Lung microvascular endothelial cell (primary cell): ENCODE measurements at places on chromosomes 2 and 18. TPM values are rescaled to one million over a fixed set of nuclear protein-coding genes. Genes with fewer than 3 reads are reported as not detected.

PLCD4 gene
- total RNA-seq: 0.40 and 1.7 TPM in 2 replicates

CHST9 gene
- not detected in 2 replicates for total RNA-seq

TMEM182 gene
- total RNA-seq: 0.44 and 0.60 TPM in 2 replicates

GKN2 gene
- not detected in 2 replicates for total RNA-seq

IL37 gene
- not detected in 2 replicates for total RNA-seq

DPY30 gene
- total RNA-seq: 48.6 and 51.2 TPM in 2 replicates

ATP6V1B1 gene
- not detected in 2 replicates for total RNA-seq

ITGA6 gene
- 91.1 and 225 TPM in 2 replicates for total RNA-seq

PDCD1 gene
- not detected in 2 replicates for total RNA-seq

LIMS2 gene
- 3.6 and 5.0 TPM in 2 replicates for total RNA-seq

POTEE gene
- 0.40 and 0.44 TPM in 2 replicates for total RNA-seq

ASPRV1 gene
- total RNA-seq: under 0.01 TPM in 2 replicates

CHPF gene
- 0.40 and 0.44 TPM in 2 replicates for total RNA-seq

LDLRAD4 gene
- total RNA-seq: 6.3 and 22.2 TPM in 2 replicates

ALPP gene
- total RNA-seq: not detected in 2 replicates
